ENCODE measurements at places on chromosomes 5 and 9.

DNA sequence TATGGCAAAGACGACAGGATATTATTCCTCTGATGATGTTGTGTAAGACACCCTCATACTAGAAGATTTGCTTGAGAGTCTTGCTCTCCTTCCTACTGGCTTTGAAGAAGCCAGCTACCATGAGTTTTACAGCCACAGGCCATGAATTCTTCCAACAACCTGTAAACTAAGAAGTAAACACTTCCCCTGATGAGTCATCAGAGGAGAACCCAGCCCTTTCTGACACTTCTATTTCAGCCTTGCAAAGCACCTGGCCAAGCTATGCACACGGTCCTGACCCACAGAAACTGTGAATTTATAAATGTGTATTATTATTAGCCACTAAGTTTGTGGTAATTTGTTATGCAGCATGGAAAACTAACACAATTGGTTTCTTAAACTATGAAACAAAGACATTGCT is 288.8 kb upstream of the ADAMTSL1 start:
- no peak for DNase-seq

GRCh38 chr9:89970701-89971100 is 365.9 kb downstream of the GADD45G start:
- DNase-seq, result no peak

DNA sequence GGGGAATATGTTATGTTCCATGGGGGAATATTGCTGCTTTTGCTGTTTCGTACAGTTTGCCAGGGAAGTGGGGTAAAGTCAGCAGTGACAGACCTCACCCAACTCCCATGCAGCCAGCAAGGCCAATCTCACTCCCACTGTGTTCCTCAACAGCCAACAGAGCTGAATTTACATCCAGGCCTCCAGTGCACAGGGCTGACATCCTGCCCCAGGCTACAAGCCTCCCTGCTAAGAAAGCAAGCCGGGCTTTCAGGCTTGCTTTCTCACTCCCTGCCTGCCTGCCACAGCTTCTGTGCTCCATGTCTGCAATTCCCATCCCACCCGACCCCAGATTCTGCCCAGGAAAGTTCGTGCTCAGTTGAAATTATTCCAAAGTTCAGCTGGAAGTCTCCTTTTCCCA is 25.5 kb upstream of the SNCAIP start:
- no peak for DNase-seq

- DNase-seq, result no peak
These were observed 409.8 kb downstream of the BNC2 start for GRCh38 chr9:16460696-16461095.

DNA sequence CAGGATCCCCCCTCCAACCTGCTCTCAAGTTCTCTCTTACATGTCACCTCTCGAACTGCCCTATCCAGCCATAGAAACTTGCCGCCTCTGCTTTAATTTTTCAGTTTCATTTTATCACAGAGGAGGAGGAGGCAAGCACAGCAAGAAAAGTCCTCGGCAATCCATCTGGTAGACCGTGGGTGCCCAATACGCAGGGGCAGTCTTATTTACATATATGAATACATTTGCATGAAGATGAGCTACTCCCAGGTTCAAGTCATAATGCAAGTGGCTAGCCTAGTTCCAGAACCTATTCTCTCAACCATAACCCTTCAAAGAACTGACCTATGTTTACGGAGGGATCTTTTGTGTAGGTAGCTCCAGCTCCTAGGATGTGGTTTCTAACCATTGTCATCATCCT is 223.2 kb upstream of the PANK3 start:
- no peak for DNase-seq

DNA sequence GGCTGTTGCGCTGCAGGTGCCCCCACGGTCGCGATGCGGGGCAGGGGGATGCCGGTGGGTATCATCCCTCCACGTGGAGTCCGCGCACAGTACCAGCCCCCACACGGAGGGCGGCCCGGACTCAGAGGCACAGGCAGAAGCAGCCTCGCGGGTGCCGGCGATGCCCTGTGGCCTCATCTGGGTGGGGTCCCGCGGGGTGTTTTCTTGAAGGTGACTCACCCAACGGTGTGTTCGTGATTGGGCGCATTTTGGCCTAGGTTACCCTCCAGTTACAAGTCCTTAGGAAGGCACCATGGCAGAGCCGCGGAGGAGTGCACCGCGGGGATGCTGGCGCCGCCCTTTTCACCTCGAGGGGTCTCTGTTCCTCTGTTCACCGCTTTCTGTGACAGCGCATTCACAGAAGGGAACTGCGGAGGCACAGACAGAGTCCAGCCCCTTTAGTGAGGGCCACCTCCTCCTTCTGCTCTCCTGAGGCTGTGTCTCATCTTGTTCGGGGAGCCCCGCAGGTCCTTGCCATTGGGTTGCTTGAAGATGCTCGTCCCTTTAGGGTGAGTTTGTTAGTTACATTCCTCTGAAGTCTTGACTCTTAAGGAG is 21.6 kb upstream of the EXOC3 start:
- no peak for DNase-seq

DNA sequence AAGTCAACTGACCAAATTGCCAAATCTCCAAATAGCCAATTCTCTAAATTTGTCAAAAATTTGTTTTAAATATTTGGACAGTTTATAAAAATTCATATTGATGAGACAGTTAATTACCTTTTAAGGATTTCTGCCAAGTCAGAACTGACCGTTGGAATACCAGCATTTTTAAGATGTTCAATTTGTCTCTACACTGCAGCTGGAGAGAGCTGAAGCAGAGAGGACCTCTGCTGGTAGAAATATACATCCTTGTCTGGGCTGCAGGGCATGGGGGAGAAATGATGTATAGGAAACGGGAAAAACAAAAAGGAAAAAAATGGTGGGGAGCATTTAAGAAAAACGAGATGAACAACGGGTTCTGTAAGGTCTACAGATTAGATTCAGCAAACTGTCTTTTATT is 16.8 kb downstream of the NR6A1 start:
- no peak for DNase-seq

GRCh38 chr5:172886974-172887501 is 53.0 kb downstream of the ERGIC1 start:
- DNase-seq, result no peak

- DNase-seq, result no peak
These were observed 12.8 kb downstream of the RALGPS1 start for GRCh38 chr9:126927419-126927818.

DNA sequence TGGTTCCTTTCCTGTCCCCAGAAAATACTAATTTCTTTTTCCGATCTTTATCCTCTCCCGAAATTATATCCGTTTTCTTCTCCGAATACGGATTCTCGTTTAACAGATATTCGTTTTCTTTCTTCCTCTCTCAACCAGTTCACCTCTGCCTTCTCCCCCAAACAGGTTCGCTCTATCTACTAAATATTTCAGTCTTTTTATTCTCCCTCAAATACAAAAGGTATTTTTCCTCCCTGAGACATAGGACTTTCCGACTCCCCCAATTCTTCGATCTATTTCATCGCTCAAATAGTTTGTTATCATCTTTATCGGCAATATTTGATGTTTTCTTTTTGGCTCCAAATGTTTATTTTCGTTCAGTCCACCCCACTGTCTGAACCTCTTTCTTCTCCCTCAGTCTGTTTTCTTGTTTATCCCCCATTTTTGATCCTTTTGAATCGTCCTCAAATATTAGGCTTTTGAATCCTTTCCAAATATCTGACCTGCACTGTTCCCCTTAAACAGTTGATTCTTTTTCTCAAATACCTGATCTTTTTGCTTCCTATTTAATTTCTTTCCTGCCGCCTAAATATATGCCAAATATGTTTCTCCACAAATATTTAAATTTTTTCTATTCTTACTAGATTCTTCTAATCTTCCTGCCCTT is 4.4 kb downstream of the PITX1 start:
- DNase-seq, result no peak

DNA sequence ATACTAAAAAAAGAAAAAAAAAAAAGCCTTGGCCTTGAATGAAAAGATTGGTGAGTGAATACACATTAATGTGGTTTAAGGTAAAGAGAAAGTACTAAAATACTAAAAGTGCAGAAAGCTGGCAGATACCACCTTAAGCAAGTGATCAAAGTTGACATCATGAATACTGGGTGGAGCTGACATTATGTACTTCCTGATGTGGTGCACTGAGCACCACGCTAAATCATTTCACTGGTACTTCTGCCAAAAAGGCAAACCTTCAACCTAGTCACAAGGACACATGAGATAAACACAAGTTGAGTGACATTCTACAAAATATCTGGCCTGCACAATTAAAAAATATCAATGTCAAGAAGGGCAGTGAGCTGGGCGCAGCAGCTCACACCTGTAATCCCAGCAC is 33.8 kb upstream of the PANK3 start:
- DNase-seq, result no peak

- DNase-seq, result no peak
These were observed 15.6 kb upstream of the FOXD1 start for GRCh38 chr5:73464016-73464745.

GRCh38 chr5:107359033-107359915 is 311.5 kb downstream of the EFNA5 start:
- no peak for DNase-seq

- no peak for DNase-seq
These were observed 72.2 kb downstream of the PRDM9 start for GRCh38 chr5:23579566-23579965.

GRCh38 chr5:75611311-75612225 is at the start of gene ANKDD1B:
Gene ANKDD1B (plus strand): TSS chr5:75611453. CDS start chr5:75611635, 182 bp downstream.
- DNase-seq, result no peak

DNA sequence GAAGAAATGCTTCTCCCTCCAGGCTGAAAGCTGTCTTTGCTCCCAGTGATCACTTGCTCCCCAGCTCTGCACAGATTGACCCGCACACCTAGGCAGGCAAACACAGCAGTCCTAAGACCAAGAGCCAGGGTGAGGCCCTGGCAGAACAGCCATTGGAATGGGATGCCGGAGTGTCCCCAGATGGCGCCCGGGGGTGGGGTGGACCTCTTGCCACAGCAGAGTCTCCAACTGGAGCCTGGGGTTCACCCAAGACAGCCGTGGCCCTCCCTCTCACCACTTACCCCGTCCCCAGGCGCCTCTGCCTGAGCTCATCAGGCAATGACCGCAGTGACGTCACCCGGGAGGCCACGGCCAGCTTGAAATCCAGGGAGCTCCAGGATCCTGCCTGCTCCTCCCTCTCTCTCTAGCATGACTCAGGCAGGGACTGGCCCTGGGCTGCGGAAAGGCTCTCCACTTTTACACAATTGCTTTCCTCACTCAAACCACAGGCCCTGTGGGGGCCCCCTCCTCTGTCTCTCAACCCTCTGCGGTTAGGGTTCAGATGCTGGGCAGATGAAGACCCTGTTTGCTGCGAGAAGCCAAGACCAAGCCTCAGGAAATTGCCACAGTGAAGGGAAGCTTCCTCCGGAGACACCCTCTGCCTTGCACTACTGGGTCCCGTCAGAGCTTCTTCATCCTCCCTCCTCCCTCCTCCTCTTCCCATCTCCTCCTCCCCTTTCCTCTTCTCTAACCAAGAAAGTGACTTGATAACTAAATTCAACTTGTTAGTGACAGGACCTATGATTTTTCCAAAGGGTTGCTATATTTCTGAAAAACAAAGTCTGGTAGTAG is 24.3 kb upstream of the PTGES start:
- DNase-seq, result no peak

GRCh38 chr9:121999556-121999955 is 93.6 kb downstream of the TTLL11 start:
- no peak for DNase-seq

DNA sequence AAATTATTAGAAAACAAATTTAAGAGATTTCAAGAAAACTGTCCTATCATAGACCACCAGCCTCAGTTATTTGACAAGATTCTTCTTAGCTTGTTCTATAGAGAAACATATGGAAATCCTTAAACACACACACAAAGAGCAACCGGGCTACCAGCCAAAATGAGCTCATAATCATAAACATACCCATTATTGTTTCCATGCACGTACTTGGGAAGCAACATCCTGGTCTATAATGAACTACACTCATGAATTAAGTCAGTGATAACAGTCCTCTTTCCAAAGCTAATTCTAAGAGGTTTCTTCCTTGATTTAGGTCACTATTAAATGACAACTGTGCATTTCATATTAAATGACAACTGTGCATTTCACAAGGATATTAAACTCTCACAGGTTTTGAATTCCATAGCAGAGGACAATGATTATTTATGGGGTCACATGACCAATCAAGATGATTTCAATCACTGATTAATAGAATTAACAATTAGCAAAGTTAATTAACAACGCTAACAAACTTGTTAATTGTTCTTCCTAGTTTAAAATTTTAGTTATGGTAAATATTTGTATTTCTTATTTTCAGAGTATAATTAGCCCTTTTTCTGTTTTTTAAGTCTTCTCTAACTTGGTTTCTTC is 77.0 kb downstream of the OXCT1 start:
- no peak for DNase-seq

GRCh38 chr9:111970827-111971226 is 74.2 kb downstream of the UGCG start:
- DNase-seq, result no peak

GRCh38 chr5:139696894-139697658 is 48.9 kb downstream of the CXXC5 start:
- DNase-seq, result no peak

DNA sequence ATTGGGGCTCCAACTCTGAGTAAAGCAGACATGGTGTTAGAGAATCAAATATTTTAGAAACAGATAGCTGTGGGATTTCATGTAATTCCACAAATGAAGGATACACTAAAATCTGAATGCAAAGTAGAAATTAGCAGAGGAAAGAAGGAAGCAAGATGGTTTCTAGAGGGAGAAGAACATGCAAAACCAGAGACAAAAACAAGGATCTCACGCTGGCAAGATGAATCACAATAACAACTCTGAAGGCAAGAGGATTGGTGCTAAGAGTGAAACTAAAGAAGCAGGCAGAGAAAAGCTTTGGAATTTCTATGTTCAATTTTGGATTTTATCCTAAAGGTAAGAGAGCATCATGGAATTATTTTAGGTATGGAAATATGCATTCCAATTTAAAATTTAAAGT is 857.2 kb upstream of the COX7C start:
- DNase-seq, result no peak

GRCh38 chr5:150624334-150625163 is 15.9 kb upstream of the SYNPO start:
- DNase-seq, result no peak

DNA sequence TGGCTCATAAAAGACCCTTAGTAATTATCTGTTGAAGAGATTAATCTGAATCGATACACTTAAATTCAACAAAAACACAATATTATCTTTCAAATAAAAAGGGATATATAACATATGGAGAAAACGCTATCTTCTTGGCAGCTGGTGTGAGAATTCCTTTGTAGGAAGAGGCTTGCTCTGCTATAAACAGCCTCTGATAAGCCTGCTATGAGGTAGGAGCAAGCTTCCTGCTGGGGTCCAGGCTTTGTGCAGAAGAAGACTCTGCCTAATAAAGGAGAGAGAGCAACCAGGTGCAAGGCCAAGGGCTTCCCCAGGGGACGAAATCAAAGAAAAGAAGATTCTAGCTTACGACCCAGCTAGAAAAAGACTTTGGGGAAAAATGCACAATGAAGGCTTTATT is 43.3 kb upstream of the SSBP2 start:
- DNase-seq, result no peak

- DNase-seq, result no peak
These were observed 2.6 kb upstream of the SPATA31E1 start for GRCh38 chr9:87880116-87880515.

DNA sequence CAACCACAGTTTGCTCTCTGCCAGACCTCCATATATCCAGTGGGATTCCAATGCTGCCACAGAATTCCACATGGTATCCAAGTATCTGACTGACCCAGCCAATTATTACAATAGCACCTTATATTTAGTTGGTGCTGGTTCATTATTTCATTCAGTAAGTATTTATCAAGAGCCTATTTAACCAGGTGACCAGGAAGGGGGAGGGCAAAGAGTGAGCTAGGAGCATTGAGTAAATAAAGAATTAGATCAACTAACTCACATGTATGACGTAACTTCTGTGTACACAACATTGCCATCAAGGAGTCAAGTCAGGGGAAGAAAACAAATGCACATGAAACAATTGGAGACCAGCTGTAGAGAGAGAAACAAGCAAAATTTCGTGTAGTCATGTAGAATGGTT is 207.1 kb upstream of the PAPPA start:
- no peak for DNase-seq
